ENCODE measurements at places on chromosomes 16 and 17.

- DNase-seq: peak; percentile 55
Observed at GRCh38 chr16:75074920-75075687, 41.5 kb downstream of the LDHD start.

DNA sequence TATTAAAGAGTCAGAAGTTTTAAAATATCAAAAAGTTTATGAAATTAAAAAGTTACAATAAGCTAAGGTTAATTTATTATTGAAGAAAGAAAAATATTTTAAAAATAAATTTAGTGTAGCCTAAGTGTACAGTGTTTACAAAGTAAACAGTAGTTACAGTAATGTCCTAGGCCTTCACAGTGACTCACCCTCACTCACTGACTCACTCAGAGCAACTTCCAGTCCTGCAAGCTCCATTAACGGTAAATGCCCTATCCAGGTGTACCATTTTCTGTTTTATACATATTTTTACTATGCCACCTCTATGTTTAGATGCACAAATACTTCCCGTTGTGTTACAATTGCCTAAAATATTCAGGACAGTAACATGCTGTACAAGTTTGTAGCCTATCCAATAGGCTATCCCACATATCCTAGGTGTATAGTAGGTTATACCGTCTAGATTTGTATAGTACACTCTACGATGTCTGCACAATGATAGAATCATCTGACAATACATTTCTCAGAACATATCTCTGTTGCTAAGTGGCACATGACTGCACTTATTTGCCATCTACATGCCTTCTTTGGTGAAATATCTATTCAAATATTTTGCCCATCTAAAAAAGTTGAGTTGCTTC lies 67.2 kb upstream of the WSB1 start:
- DNase-seq: no peak

DNA sequence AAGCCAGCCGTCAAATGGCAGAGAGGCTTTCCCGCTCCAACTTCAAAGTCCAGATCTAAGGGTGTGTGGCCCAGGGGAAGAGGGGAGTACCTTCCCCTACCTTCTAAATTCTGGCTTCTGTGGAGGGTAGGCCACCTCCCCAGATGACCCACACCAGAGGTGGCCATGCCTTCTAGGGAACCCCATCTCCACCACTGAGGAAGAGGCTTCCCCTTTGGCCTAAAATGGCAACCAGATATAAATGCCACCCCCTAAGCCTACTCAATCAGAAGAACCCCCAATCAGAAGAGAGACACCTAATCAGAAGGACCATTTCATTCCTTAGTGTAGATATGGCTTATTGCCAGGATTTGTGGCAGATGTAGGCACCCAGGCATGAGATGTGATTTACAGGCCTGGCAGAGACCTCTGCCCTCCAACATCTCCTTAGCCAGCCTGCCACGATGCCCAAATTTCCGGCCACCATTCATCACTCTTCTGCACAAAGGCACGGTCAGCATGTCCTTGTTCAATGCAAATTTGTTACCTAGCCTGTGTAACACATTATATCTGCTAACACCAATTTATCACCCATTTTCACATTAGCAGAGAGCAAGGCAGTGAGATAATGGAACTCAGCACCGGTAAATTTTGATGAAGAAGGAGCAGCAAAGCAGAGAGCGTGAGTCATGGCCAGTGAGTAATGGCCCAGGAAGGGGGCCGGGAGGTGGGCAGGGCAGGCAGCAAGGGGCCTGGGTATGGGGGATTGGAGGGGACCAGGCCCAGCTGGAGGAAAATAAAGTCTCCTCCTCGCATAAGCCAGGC lies 1.2 kb upstream of the MGAT5B start:
- no peak for DNase-seq

- no peak for DNase-seq
Observed at GRCh38 chr17:7215136-7215638, 4.4 kb downstream of the DLG4 start.

Data from stimulated activated CD4-positive, alpha-beta T cell treated with anti-CD3 and anti-CD28 coated beads, Interleukin-12 subunit alpha, Interleukin-12 subunit beta, amount 100 ng/mL, for 48 hours (primary cell).